ENCODE measurements at places on chromosomes 2 and 18. TPM values are rescaled to one million over a fixed set of nuclear protein-coding genes. Genes with fewer than 3 reads are reported as not detected.

GRCh38 chr18:27921904-27922751 is 254.8 kb downstream of the CDH2 start:
- no peak for DNase-seq
- no peaks in the 10 kb centered on the region for H3K36me3 ChIP-seq
- H3K27ac ChIP-seq: no peak overlapping the region
- no peak overlapping the region for H3K4me3 ChIP-seq
- H3K27me3 ChIP-seq: no peaks in the 10 kb centered on the region

DNA sequence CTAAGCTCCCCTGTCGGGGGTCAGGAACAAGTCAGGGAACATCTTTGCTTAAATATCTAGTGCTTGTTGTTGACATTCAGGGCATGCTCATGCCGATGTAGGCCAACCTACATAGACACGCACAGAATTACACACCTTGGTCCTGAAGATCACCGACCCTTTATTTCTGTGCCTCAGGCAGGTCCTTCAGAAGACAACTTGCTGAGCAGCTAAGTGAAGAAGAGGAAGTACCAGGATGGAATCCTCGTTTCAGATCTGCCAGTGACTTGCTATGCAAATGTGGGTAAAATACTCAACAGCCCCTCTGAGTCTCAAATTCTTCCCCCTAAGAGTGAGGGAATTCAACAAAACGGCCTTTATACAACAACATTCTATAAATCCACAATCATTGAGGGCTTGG is 494.7 kb downstream of the BCL11A start:
- no peaks in the 10 kb centered on the region for H3K36me3 ChIP-seq
- no peak overlapping the region for H3K27ac ChIP-seq
- no peak for DNase-seq
- no peak overlapping the region for H3K4me3 ChIP-seq

DNA sequence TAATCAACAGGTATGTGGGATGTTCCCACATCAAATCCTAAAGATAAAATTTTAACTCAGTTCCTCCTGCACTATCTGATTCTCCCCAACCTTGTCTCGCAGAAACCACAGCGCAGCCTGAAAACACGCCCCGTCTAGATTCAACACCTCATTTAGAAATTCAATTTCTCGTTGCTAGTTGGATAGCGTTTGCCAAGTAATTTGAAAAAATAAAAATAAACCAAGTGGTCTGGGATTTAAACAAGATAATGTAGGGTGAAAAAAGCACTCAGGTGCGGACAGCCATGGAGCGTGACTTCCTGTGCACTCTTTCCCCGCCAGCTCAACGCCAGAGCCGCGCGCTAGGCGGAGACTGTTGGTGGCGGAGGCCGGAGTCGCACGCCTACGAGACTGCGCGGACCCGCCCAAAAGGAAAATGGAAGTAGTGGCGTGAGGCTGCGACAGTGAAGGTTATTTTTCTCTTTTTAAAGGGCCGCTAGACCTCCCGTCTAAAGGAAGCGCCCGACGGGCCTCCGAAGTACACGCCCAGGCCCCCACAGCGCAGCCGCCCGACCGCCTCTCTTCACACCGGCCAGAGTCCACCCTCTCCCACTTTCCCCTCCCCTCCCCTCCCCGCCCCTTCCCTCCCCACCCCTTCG is 615 bp upstream of the CCNT2 start:
- H3K27ac ChIP-seq: peak overlapping the region; percentile 99
- no peaks in the 10 kb centered on the region for H3K27me3 ChIP-seq
- peak; percentile 90 for DNase-seq
- H3K4me3 ChIP-seq: peak overlapping the region; percentile 97
- peaks cover 19% of the 10 kb centered on the region for H3K4me1 ChIP-seq

- no peak overlapping the region for H3K27ac ChIP-seq
- no peak overlapping the region for H3K4me3 ChIP-seq
- DNase-seq: no peak
- H3K27me3 ChIP-seq: no peaks in the 10 kb centered on the region
- no peaks in the 10 kb centered on the region for H3K36me3 ChIP-seq
These were observed 23.0 kb upstream of the MRO start for GRCh38 chr18:50842846-50843245.

DNA sequence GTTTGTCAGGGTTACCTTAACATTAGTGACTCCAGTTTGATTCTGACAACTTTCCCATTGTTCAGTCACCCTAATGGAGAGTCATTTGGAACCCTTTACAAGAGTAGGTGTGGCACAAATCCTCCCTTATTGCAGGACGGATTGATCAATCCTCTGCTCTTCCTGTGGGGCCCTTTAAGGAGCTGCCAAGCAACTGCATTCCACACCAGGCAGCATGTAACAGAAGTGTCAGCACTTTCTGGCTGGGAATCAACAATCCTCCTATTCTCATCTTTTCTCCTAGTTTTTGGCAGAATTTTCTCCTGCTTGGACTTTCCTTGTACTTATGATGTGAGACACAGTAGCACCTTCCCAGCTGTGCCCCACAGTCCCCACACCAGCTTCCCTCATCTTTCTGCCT is 177.8 kb downstream of the ST6GAL2 start:
- no peaks in the 10 kb centered on the region for H3K4me1 ChIP-seq
- DNase-seq: no peak
- H3K27ac ChIP-seq: no peak overlapping the region
- peaks cover 4% of the 10 kb centered on the region for H3K36me3 ChIP-seq

- peaks cover 4% of the 10 kb centered on the region for H3K4me1 ChIP-seq
- H3K36me3 ChIP-seq: no peaks in the 10 kb centered on the region
- no peak overlapping the region for H3K4me3 ChIP-seq
- no peaks in the 10 kb centered on the region for H3K27me3 ChIP-seq
These were observed 82.0 kb upstream of the RANBP2 start for GRCh38 chr2:108637304-108637669.

GRCh38 chr2:185132501-185133041 is 534.2 kb downstream of the ZNF804A start:
- DNase-seq: no peak
- no peaks in the 10 kb centered on the region for H3K36me3 ChIP-seq
- no peak overlapping the region for H3K27ac ChIP-seq
- H3K4me3 ChIP-seq: no peak overlapping the region

GRCh38 chr2:226474131-226474530 is 325.5 kb downstream of the IRS1 start:
- no peak overlapping the region for H3K4me3 ChIP-seq
- no peaks in the 10 kb centered on the region for H3K36me3 ChIP-seq
- no peaks in the 10 kb centered on the region for H3K4me1 ChIP-seq
- no peaks in the 10 kb centered on the region for H3K27me3 ChIP-seq

- DNase-seq: no peak
- no peak overlapping the region for H3K4me3 ChIP-seq
- H3K27ac ChIP-seq: no peak overlapping the region
- H3K27me3 ChIP-seq: no peaks in the 10 kb centered on the region
- H3K4me1 ChIP-seq: no peaks in the 10 kb centered on the region
These were observed 195.4 kb upstream of the RMP24 start for GRCh38 chr18:35777039-35777438.

GRCh38 chr2:66753660-66754059 is 318.7 kb downstream of the MEIS1 start:
- no peak overlapping the region for H3K4me3 ChIP-seq
- DNase-seq: no peak
- no peaks in the 10 kb centered on the region for H3K36me3 ChIP-seq
- no peaks in the 10 kb centered on the region for H3K4me1 ChIP-seq
- no peak overlapping the region for H3K27ac ChIP-seq

DNA sequence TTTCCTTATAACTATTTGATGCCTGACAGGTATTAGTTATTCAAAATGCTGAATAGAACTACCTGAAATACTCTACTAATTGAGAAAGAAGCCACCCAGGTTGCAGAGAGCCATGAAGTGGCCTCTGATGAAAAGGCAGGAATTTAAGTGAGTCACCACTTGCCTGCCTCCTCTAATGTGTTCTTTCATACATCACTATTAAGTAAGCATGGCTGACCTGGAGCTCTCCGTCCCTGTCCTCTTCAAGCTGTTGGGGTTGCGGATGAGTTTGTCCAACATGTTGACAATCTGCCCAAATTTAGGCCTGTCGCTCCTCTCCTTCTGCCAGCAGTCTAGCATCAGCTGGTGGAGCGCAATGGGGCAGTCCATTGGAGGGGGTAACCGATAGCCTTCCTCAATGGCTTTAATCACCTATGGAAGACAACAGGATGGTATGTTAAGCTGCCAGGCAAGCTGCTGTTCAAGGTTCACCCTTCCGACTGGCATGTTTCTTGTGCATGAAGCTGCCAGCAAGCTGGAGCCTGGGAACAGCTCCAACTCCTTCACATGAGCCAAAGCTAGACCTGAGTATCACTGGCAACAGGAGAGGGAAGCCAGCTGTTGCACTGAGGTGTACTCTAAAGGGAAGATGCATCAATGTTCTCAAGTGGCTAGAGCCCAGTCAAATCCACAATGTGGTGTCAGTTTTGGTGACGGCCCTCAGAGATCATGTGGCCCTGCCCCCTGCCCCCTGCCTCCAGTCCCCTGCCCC is 142.2 kb downstream of the EPHA4 start:
- no peaks in the 10 kb centered on the region for H3K4me1 ChIP-seq
- H3K36me3 ChIP-seq: no peaks in the 10 kb centered on the region
- no peak overlapping the region for H3K27ac ChIP-seq
- DNase-seq: no peak

DNA sequence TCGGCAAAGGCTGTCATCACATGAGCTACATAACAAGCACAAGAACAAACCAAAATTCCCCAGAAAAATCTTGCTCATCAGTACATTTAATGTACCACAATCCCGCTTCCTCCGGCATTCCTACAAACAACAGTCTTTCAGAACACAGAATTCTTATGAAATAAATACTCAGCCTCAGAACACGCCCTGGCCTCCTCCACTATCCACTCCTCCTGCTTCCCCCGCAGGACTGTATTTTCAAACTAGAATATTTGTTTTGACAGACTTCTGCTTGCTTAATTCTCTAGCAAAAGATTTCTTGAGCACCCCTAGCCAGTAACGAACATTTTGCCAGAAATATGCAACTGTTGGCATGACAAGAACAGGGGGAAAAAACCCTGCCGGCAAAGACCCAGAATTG is 131.2 kb downstream of the THADA start:
- H3K4me3 ChIP-seq: no peak overlapping the region
- no peaks in the 10 kb centered on the region for H3K36me3 ChIP-seq
- H3K27ac ChIP-seq: peak overlapping the region; percentile 60
- no peak for DNase-seq
- peaks cover 36% of the 10 kb centered on the region for H3K4me1 ChIP-seq

Gene IL1F10
- total RNA-seq: not detected

DNA sequence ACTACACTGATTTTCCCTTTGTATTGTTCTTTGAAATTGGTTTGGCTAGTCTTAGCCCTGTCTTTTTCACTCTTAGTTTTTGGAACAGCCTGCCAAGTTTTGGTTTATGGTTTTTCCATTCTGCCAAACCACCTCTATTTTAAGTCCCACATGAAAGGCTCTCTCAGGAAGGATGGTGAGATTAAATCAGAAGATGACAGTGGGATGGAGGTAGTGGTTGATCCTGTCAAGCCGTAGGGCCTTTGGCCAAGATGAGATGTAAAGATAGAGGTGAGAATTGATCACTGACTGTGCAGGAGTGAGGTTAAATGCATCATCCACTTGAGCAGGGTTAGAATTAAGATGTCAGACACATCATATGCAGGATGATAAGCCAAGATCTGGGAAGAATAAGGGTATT is 948.5 kb downstream of the SLC4A3 start:
- DNase-seq: no peak
- H3K27ac ChIP-seq: no peak overlapping the region
- no peaks in the 10 kb centered on the region for H3K4me1 ChIP-seq

GRCh38 chr2:45119855-45120254 is 110.6 kb upstream of the SIX2 start:
- no peak overlapping the region for H3K4me3 ChIP-seq
- H3K36me3 ChIP-seq: no peaks in the 10 kb centered on the region
- no peak overlapping the region for H3K27ac ChIP-seq

DNA sequence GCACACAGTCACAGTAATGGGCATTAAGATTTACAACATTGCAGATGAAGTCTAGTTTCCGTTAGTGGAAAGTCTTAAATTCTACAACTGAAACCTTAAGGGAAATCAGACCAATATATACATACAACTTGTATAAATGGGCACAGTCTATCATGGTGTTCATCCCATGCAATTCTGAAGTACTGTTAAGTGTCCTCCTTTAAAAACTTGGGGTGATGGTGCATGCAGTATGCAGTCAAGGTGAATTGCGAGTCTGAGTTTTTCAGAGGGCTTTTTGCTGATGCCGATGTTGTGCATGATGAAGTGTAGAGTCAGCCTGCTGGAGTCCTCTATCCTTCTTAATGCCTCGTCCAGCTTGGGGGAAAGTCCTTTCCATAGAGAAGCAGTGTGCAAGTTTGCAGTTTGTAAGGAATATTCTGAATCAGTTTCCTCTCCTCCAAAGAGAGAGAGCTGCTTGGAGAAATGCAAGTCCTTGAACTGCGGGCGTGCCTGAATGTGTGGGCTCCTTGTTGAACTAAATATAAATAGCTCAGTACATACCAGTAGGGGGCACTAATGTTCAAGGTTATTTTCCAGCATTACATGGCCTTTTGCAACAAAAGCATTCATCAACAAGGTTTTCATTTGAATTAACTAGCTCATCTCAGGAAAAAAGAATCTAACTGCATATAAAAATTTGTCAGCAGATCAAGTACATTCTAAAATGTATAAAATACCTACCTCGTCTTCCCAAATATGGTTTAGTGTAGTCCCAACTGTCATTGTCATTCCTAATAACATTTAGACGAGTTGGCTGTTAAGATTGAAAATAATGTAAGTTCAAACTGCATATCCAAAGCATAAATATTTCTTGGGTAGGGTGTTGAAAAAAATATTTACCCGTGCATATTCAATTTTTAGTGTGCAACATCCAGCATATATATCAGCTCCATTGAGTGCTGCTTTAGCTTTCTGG is 21.3 kb downstream of the HNRNPLL start:
- no peak overlapping the region for H3K4me3 ChIP-seq
- DNase-seq: no peak
- H3K27ac ChIP-seq: no peak overlapping the region
- no peaks in the 10 kb centered on the region for H3K27me3 ChIP-seq

- no peaks in the 10 kb centered on the region for H3K36me3 ChIP-seq
- no peak overlapping the region for H3K4me3 ChIP-seq
- H3K4me1 ChIP-seq: no peaks in the 10 kb centered on the region
These were observed 109.3 kb upstream of the MYCN start for GRCh38 chr2:15830937-15831549.

Gene HOXD13
- not detected for total RNA-seq

DNA sequence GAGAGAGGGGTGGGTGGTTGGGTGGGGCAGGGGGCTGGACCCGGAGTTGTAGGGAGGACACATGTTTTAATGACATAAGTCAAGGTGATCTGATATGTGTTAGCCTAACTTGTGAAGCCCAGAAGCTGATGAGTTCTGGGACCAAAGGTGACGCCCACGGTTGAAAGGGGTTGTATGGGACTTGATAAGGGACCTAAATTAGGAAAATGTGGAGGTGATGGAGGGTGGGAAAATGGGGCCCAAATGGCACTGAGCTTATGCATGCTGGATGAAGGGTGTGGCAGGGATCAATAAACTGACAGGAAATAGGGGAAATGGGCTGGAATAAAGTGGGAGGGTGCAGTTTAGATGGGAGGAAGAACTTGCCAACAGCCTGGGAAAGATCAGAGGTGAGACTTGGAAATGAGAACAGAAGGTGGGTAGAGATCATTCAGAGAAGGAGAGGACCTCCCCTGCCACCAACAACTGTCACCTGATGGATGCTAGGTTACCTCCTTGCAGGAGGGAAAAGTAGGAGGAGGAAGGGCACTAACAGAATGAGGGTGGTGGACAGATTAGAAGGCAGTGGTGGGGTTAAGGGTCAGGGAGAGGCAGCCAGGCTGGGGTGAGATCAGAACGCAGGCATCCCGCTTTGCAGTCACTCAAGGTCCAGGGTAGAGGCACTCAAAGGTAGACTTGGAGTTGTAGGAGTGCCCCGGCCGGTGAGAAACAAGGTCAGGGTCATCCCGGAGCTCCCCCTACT is 15.3 kb downstream of the WNT10A start:
- H3K27ac ChIP-seq: no peak overlapping the region
- peaks cover 4% of the 10 kb centered on the region for H3K27me3 ChIP-seq
- DNase-seq: no peak
- no peaks in the 10 kb centered on the region for H3K4me1 ChIP-seq
- no peak overlapping the region for H3K4me3 ChIP-seq
- H3K36me3 ChIP-seq: no peaks in the 10 kb centered on the region

All from breast epithelium (tissue), 4 donors.